ENCODE measurements at places on chromosomes 2 and 18.

DNA sequence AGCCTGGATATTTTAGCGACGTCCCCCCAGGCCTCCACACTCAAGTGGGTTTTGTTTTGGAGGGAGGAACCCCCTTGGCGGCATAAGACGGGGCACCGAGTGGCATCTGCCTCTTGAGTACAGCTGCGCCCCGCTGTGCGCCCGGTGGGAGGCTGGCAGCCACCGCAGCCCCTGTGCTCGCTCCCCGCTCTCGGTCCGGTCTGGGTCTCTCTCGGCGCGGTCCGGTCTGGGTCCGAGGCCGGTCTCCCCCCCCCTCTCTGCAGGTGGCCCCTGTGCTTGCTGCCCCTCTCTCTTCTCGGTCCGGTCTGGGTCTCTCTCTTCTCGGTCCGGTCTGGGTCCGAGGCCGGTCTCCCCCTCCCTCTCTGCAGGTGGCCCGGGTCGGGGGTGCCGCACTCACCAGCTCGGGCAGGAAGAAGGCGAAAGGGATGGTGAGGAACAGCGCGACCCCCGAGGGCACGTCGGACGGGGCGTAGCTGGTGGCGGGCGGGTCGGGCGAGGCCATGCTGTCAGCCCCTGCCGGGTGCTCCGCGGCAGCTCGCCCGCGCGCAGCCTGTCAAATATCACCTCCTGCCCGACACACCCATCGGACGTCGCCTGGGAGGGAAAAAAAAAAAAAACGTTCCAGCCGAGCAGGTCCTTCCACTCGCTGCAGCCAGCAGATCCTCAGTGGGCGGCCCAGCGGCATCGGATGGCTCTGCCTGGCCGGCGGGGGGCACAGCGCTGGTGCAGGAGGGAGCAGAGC is at the start of gene MALL:
Gene MALL, minus strand, starts transcription at position 532 of the 742 bp plus-strand sequence. Its CDS starts 30 bp downstream, at position 502.
- DNase-seq, result no peak

DNA sequence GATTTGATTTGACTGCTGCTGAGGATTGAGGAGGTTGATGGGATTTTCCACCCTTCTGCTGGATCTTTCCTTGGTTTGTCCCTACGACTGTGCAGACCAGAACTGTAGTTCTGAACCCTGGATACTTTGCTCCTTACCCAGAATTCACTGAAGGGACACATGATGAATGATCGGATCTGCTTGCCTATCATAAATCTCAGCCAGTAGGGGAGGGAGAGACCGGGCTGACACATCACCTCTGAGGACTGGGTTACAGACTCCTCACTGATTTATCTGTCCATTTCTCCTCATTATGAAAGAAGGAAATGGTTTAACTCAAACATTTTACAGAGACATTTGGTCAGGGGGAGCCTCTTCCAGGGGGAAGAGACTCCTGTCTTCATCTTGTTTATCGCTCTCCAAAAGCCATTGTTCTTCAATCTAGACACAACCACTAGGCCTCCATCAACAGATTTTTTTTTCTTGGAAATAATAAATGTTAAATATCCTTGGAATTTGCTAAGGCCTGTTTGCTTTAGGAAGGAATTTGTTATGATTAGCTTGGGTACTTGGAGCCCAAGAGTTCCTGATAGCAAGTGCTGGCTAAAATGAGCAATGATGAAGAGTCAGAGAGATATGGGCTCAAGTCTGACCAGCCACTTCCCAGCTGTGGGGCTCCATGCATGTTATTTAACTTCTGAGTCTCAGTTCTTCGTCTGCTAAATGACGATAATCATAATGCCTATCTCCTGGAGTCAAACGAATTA is 925.5 kb downstream of the SLC4A3 start:
- DNase-seq, result no peak

- DNase-seq, result no peak
Observed at GRCh38 chr2:82246220-82246775, 1941.7 kb upstream of the LRRTM1 start.

DNA sequence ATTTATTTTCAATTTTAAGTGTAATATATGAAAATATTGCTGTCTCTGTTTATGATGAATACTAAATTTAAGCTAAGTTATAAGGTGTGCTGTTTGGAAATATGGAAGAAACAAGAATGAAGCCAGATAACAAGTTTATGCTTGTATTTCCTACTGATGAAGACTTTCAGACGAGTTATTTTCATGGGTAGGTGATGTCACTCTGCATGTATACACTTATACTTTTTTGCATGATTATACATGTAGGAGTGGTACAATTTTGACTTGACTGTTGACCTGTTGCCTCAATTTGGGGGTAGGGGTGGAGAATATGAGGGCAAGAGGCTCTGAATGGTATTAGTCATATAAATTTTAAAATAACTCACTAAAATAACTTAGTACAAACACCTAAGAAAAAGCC is 133.7 kb downstream of the HAUS1 start:
- no peak for DNase-seq

DNA sequence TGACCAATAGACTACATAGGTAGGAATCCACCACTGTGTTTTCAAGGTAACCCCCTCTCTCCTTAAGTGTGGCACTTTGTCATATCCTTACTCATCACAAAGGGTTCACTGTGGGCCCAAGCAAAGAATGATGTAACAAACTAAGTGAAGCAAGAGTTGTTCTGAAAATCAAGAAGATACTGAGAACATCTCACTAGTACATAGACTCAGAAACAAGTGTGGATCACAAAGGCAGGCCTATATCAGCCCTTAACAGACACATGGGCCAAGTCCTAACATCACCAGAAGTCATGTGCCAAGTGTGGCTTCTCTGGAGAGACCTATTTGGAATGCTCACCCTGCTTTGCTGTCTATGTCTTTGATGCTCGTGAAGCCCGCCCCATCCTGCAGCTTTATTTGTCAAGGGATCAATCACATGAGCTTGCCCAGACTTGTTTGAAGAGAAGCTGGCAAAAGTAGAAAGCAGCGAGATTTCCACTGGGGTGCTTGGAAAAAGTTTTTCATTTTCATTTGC is 131.2 kb upstream of the TTC39C start:
- no peak for DNase-seq

- peak; percentile 54 for DNase-seq
Observed at GRCh38 chr2:44360749-44361329, 455 bp downstream of the PREPL start.

DNA sequence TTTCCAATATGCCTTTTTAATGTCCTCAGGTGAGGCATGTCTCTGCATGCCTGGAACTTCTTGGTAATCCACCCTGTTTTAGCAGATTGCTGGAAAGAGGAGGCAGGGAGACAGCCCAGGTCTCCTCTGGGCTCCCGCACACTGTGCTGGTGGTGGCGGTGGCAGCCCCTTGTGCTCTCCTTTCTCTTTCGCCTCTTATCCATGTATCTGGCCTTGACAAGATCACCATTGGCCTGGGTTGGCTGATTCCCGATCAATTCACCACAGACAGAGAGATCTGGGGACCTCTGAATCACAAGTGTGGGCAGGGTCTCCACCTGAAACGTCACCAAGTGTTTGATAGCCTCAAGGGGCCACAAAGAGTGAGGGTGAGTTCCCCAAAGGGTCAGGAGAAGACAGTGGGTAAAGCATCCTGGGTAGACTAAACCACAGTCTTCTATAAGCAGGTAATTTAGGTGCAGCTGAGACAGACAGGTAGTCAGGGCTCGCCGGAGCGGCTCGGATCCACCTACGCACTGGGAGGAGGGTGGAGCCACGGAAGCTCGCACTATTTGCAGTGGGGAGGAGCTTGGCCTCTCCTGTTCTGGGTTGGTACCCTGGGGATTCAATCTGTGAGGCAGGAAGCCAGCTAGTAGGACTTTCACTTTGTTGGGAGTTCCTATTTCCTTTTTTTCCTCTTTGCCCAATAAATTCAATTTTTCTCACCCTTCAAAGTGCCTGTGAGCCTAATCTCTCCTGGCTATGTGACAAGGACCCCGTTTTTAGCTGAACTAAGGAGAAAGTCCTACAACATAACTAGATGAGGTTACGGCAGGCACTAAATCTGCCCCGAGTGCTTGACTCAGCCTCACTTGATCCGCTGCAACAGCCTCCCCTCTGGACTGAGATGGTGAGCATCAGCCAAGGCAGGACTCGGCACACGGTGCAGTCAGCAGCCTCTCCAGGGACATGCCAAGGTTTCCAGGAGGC is 57.6 kb downstream of the SLC4A3 start:
- DNase-seq, result peak; percentile 56

DNA sequence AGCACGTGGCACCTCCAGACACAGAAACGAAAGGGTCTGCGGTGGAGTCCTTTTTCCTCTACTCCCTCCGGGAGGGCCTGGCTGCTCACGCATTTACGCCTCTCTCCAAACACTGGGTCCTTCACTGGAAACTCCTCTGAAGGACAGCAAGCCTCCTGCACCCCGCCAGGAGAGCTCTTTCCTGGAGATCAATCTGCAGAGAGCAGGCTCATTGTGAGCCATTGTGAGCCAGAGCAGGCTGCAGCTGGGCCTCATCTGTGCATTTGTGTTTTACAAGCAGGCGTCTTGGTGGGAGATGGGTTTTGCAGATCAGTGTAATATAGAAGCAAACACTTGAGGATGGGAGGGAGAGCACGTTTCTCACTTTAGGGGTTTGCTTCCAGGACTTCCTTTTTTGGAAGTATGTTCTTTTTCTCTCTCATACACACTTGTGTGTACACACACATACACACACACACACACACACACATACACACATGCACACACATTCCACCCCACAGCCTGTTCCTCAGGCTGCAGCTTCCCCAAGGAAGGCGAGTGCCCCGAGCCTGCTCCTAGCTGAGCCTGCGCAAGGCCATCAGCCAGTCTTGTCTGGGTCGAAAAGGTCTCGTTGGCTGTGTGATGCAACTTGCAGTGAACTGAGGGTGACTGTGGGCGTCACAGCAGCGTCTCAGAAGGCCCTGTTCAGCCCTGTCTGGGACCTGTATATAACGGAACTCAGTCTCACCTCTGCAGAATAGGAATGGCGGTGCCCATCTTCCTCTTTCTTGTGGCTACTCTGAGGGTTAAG is 163.5 kb downstream of the GLI2 start:
- DNase-seq, result no peak

GRCh38 chr2:127584047-127584446 is 48.6 kb downstream of the MYO7B start:
- DNase-seq, result no peak

GRCh38 chr2:66481100-66481549 is 46.2 kb downstream of the MEIS1 start:
- DNase-seq, result no peak

- DNase-seq, result no peak
Observed at GRCh38 chr18:9521770-9522169, 46.5 kb downstream of the RALBP1 start.

DNA sequence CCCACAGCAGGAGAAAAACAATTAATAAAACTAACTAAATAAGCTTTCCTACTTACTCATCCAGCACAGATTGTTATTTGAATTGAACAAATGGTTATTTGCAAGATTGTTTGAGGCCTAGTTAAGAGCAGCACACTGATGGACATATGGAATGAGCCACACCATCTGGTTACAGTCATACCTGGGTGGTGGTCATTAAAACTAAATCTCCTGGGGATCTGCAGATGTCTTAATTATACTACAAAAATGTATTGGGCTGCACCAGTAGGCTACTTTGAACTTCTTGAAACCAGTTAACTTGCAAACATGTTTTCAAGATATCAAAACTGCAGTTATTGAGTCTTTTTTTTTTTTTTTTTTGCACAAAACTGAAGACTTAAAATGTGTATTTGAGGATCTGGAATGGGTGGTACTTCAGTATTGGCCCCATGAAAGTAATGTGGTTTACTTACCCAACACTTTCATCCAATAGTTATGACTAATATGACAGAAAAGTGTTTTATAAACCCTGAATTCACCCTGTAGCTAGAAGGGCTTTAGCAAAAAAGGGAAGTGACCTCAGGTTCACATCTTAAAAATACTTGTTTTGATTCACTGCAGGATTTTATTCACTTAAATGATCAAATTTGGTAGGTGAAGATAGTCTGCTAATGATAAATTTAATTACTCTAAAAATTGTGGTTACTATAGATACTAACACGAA is 10.8 kb downstream of the AGFG1 start:
- DNase-seq, result no peak

GRCh38 chr2:236875906-236876505 is 209.7 kb upstream of the COPS8 start:
- DNase-seq, result no peak

GRCh38 chr2:72995430-72996116 is 75.9 kb downstream of the SFXN5 start:
- no peak for DNase-seq

GRCh38 chr2:27571681-27572080 is 11.2 kb upstream of the ZNF512 start:
- DNase-seq, result no peak

DNA sequence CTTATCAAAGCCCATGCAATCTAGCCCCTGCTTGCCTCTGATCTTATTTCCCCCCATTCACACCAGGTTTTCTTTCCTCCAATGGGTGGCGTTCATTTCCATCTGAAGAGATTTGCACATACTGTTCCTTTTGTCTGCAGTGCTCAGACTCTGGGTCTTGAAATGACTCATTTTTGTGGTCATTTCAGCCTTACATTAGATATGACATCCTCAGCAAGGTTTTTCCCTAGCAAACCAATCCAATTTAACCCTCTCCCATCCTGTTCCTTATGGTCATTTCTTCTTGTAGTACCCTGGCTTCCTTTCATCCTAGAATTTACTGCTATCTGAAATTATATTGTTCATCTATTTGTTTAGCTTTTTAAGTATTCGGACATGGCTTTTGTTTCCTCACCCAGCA is 42.5 kb upstream of the SCN1A start:
- DNase-seq, result peak; percentile 10

DNA sequence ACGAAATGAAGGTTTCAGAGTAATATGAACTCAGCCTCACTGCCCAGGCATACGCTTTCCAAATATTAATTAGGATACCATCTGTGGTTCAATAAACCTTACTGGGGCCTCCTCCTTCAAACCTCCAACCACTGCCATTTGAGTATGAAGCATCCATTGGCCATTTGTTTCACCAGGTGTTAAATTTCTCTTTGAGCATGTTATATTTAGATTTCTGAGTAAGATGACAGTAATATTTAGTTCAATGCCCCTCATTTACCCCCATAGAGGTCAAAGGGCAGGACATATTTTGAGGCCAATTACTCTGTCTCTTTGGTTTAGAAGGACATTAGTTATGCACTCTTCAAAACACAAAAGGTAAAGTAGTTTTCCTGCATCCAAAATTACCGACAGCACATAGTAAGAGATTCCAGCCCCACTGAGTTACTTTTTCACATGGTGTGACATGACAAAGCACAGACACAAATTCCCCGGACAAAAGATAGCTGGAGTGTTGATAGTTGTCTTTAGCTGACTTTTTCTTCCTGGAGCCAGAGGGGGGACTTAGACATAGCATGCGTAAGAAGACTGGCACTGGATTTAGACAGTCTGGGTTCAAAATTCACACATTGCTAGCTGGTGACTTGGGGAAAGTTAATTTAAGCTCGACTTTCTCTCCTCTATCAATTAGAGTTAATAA is 33.1 kb upstream of the LNPK start:
- no peak for DNase-seq
